ENCODE measurements at places on chromosomes 1 and 21.

GRCh38 chr21:28818663-28819278 is 173.9 kb downstream of the LTN1 start:
- no peak for DNase-seq

DNA sequence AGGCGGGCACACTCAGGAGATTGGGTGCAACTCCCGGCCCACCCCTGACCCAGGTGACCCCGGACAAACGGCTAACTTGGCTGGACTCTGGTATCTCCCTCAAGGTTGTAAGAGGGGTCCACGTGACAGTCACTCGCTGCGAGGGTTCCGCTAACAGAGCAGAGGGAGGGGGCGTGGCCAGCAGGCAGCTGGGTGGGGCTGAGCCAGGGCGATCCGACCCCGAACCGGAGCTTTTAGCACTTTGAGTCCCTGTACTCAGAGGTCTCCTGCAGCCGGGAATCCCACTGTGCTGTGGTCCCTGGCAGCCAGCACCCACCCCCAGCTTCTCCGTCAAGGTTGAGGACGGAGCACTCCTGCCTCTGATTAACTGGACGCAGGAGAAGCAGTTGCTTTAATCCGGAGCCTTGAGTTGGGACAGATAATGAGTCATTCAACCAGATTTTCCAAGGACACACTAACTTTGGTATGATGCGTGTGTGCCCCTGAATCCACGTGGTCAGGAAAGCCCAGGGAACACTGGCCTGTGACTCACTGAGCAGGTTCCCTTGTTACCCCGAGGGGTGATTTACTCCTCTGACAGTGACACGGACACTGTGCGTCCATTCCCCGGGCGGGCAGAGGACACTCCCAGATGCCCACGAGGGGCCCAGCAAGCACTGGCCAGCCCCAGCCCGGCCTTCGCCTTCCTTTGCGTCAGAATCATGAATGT is 16.8 kb downstream of the TRPM2 start:
- peak; percentile 21 for DNase-seq

DNA sequence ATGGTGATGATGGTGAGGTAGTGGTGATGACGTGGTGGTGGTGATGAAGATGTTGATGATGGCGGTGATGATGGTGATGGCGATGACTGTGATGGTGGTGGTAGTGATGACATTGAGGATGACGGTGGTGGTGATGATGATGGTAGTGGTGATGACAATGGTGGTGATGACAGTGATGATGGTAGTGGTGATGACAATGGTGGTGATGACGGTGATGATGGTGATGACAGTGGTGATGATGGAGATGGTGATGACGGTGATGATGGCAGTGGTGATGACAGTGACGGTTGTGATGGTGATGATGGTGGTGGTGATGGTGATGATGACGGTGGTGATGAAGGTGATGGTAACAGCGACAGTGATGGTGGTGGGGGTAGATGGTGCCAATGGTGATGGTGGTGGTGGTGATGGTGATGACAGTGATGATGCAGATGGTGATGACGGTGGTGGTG is 39.4 kb downstream of the FAAP20 start:
- DNase-seq, result no peak

DNA sequence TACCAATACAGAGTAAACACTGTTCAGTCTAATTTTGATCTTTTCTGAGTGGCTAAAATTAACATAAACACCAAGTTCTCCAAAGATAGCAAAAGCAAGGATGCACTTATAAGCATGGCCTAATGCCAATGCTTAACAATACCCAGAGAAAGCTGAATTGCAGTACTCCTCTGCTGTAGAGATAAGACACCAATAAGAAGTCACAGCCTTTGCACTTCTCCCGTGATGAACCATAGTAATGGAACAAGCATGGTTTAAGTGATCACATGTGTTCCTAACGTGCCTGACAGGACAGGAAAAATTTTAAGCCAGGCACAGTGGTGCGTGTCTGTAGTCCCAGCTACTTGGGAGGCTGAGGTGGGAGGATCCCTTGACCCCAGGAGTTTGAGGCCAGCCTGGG is 5.6 kb downstream of the PRDX1 start:
- DNase-seq, result no peak

DNA sequence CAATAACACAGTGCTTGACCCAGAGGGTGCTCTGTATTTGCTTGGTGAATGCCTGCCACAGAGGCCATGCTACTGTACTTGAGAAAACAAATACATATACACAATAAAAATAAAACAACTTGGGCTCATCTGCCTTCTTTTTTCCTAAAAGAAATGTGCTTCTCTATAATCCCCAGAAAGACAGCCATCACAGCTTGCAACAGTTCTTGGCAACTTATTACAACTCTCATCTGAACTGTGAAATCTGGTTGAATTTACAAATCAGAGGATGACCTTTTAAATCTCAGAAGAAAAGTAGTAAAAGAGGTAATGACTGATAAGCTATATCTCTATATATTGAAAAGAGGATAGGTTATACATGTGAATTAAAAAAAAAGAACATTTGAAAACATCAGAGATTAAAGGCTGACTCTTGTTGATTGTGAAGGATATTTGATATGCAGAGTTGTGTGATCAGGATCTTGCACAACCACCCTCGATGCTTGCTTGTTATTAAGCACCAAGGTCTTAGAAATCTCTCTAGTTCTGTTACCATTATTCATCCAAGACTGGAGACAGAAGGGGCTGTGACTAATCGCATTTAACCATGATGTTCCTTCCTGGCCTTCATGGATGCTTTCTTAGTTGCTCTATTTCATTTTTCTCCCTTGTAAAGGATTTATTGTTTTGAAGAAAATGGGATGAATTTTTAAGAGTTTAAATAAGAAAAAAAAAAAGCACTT is 213.4 kb downstream of the APP start:
- DNase-seq, result no peak

- no peak for DNase-seq
Observed at GRCh38 chr1:198577444-198577843, 37.0 kb upstream of the ATP6V1G3 start.

DNA sequence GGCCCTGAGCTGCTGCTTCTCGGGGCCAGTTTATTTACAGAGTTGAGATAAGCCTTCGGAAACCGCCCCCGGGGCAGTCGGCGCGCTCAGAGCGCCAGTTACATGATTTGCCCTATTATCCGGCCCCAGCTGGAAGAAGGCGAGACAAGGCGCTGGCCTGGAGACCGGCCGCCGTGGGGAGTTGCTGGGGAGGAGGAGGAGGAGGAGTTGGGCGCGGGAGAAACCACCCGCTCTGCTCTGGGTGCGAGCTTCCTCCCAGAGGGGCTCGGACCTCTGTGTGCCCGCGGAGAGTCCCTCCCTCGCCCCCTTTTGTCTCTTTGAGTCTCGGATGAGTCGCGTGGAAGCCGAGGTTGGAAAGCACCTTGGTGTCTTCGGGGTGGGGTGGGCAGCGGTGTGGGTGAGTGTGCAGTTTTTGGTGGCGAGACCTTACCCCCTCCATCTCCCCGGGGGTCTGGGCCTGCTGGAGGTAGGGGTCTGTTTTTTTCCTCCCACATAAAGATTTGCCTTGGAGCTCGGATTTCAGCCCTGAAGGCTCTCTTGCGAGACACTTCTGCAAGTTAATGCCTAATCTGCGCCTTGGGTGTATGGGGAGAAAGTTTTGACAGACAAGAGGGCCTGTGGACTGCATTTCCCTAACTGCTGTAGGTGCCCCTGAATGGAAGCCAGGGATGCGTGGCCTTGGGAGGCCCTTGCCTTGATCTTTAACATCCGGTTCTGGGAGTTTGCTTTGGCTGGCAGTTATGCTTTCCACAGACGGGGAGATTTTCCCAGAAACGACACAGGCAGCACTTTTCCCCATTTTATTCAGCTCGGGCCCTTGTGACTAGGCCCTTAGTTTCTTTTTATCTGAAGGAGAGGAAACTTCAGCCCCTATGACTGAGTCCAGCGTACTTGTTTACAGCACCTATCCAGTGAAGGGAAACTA is 80.0 kb downstream of the NDUFS5 start:
- DNase-seq, result peak; percentile 20

GRCh38 chr1:193356249-193356648 is 169.8 kb upstream of the B3GALT2 start:
- DNase-seq, result no peak

DNA sequence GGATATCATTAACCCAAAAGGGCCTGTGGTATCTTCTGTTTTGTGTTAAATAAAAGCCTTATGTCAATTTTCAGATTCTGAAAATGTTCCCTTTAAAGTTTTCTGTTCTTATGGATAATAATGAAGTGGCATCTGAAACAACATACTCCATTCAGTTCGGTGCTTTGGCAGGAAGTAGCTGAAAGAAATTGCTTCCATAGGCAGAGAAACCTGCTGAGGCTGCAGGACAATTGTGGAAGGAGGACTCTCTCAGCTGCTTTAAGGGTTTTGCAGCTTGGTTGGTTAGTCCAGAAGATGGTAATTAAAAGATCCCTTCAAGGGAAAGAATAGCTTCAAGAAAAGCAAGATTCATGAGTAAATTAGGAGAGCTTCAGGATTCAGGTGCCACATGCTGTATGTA is 30.5 kb upstream of the NRIP1 start:
- DNase-seq, result no peak

DNA sequence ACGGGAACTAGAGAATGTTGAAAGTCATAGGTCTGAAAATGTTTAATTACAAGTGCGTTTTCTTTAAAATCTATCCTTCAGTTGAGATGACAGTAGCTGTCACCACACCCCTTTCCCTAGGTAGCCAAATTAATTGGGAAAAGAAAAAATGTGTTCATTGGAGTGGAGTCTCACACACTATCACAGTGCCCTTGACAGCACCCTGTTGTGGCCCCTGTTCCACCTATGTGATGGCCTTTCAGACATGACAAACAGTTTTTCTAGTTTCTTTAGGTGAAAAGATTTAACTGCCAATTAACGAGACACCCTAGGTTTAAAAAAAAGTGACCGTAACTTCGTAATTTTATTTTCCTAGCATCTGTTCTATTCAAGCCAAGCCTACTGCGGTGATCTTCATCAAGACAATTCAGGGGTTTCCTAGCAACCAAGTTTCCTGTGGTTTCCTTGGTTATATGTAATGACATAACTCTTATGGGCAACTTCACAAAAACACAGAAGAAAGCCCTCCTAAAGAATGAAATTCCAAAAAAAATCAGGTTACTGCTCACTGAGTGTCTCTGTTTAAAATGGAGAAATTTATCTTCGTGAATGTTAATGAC is 298.3 kb downstream of the PDE4B start:
- DNase-seq, result no peak

GRCh38 chr21:44759628-44760285 is 41.9 kb downstream of the UBE2G2 start:
- DNase-seq, result no peak

DNA sequence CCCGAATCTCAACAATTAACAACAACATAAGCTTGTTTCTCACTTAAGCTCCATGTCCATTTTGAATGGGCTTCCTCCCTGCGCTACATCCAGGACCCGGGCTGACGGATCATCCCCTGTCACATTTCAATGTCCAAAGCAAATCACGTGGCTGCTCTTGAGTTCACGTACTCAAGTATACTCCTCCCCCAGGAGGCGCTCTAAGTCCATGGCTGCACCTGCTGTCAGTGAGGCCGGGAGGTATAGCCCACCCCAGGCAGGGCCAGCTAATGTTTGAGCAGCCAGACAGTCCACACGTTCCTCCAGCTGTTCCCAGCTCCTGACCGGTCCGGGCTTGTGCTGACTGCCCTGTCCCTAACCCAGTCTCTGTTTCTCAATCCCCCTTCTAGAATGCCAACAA is 220.8 kb downstream of the SLC35F3 start:
- DNase-seq, result peak; percentile 54

GRCh38 chr21:42973309-42973990 is 912 bp upstream of the PKNOX1 start:
- no peak for DNase-seq

DNA sequence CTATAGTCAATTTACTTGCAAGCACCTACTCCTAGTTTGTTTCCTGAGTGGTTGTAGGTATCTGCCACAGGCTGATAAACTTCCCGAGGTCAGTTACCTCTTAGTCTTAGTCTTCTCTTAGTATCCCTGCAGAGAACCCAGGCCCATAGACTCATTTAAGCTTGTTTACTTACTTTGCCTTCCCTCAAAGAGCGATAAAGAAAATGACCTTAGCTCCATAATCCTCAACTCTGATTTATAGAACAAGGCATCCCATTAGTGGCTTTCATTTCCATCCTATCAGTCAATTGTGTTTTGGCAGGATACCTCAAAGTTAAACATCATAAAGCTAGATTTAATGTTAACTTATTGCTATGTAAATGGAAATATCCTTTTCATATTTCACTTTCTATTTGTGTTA is 119.7 kb downstream of the UCHL5 start:
- DNase-seq, result no peak

- DNase-seq, result no peak
Observed at GRCh38 chr21:44461005-44461404, 5.7 kb downstream of the LRRC3 start.

GRCh38 chr1:104921525-104921924 is 1171.8 kb downstream of the AMY1C start:
- DNase-seq, result no peak

DNA sequence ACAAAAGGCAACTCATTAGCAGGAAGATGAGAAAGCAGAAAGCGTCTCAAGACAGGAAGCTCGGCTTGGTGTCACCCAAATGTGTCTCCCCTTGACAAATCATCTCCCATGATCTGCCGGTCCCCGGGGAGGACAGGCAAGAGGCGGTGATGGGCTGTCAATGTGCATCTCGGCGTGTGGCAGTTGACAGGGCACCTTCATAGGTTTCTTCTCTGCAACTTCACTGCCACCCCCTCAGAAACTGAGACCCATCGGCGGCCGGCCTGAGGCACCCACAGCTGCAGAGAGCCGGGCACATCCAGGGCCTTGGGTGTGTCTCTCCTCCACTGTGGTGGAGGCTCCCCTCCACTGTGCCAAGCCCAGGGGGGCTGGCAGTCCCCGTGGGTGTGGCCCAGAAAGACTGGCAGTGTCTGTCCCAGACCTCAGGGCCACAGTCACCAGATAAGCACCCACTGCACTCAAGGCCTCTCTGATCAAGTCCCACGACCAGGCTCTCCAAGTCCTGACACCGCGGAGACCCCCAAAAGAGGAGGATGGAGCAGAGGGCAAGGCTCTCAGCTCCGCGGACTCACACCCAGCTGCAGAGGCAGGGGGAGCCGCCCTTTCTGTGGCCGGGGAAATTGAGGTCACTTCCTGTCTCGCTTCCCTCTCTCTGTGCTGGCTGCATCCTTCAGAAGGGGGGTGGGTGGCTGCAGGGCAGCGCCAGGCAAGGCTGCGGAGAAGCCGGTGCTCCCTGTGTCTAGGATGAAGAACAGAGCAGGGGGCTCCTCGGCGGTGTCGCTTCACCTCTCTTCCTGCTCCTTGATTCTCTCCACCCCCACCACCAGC is 39.6 kb upstream of the LBR start:
- DNase-seq, result no peak

Measured in Calu3 (cell line).